Naive thymus-derived CD8-positive, alpha-beta T cell (primary cell): ENCODE measurements at places on chromosomes 5 and 9.

GRCh38 chr5:983568-983967 lies 25.0 kb upstream of the NKD2 start:
- H3K4me3 ChIP-seq: no peak overlapping the region
- peaks cover 12% of the 10 kb centered on the region for H3K4me1 ChIP-seq
- no peak for DNase-seq
- H3K36me3 ChIP-seq: peaks cover 6% of the 10 kb centered on the region

DNA sequence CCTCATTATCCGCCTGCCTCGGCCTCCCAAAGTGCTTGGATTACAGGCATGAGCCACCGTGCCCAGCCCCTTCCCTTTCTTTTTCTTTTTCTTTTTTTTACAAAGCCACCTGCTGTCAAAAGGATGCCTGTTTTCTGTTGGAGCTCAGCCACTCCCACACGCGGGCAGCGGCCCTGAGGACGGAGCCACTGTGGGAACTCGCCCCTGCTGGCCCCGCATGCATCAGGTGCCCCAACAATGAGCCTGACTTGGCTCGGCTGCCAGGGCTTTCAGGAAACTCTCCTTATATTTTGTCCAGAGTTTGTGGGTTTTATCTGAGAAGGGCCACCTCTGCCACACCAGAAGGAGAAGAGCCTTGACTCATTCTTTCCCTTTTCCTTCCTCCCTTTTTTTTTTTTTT lies 37.1 kb upstream of the LRRC14B start:
- no peak overlapping the region for H3K4me3 ChIP-seq
- no peak for DNase-seq
- no peaks in the 10 kb centered on the region for H3K4me1 ChIP-seq
- no peaks in the 10 kb centered on the region for H3K36me3 ChIP-seq

- H3K4me3 ChIP-seq: no peak overlapping the region
- no peak overlapping the region for H3K27ac ChIP-seq
- H3K36me3 ChIP-seq: no peaks in the 10 kb centered on the region
- no peak for DNase-seq
- no peaks in the 10 kb centered on the region for H3K27me3 ChIP-seq
These were observed 816.2 kb upstream of the GRAMD2B start for GRCh38 chr5:125607018-125607417.

DNA sequence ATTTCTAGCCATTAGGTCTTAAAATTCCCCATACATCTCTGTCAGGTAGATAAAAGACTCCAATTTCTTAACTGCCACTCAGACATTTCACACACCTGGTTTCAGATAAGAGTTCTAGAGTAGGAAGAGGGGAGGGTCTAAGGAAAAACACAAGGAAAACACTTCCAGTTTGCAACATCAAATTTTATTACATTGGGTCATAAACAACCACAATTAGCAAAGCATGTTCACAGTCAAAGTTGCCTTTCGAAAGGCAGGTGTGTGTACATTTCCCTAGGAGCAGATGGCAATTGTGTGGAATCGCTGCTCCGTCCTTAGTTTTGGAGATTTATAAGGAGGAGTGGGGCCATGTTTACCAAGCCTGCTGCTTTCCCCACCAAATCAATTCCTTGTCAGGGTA lies 120.8 kb downstream of the DMRT2 start:
- no peaks in the 10 kb centered on the region for H3K4me1 ChIP-seq
- no peak overlapping the region for H3K4me3 ChIP-seq
- no peak for DNase-seq
- H3K27ac ChIP-seq: peak overlapping the region; percentile 62
- no peaks in the 10 kb centered on the region for H3K27me3 ChIP-seq

GRCh38 chr9:121038362-121038761 lies 11.7 kb downstream of the C5 start:
- no peak for DNase-seq
- H3K4me1 ChIP-seq: no peaks in the 10 kb centered on the region
- H3K4me3 ChIP-seq: no peak overlapping the region

- H3K4me1 ChIP-seq: peaks cover 23% of the 10 kb centered on the region
- no peak for DNase-seq
- H3K27me3 ChIP-seq: no peaks in the 10 kb centered on the region
- no peak overlapping the region for H3K27ac ChIP-seq
- H3K36me3 ChIP-seq: no peaks in the 10 kb centered on the region
- no peak overlapping the region for H3K4me3 ChIP-seq
These were observed 170.9 kb downstream of the PALM2AKAP2 start for GRCh38 chr9:109950710-109951443.

DNA sequence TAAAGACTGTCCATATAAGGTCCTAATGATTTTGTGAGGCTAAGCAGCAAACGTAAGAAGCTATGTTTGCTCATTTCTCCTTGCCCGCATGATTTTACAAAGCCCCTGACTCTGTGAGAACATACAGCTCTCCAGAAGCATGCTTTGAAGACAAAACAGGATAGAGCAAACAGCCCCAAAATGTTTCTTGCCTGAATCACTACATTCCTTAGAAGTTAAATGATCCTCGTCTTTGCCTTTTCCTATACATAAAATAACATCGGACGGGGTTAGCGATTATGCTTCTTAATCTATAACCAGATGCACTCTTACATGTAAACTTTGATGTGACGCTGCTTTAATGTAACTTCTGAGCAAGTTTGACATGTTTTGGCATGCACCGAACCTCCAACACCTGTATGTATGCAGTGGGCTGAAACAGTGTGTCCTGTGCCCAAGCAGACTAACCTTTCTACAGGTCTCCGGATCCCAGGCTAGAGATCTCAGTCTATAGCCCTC lies 353.7 kb downstream of the CETN3 start:
- no peaks in the 10 kb centered on the region for H3K36me3 ChIP-seq
- H3K4me3 ChIP-seq: no peak overlapping the region
- DNase-seq: no peak
- no peaks in the 10 kb centered on the region for H3K27me3 ChIP-seq

DNA sequence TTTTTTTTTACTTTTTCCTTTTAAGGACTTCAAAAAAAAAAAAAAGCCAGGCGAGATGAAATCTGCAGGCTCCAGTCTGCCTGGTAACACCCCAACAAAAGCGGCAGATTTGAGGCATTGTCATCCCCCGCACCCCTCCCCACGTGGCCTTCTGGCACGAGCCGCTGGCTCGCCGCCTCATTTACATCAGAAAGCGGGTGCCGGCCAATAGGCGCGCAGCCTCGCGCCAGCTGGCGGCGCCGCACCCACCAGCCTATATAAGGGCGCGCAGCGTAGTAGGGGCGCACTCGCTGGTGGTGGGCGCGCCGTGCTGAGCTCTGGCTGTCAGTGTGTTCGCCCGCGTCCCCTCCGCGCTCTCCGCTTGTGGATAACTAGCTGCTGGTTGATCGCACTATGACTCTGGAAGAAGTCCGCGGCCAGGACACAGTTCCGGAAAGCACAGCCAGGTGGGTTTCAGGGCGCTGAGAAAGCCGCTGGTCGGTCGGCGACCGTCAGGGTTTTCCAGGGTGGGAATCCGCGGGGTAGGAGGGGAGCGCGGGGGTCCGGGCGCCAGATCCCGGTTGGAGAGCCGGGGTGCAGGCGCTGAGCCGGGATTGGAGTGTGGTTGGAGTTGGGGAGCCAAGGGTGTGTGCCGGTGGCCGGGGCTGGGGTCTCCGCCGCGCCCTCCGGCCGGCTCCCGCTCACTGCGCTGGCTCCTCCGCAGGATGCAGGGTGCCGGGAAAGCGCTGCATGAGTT lies at the start of gene GADD45G:
TSS of gene GADD45G (plus strand) at position 284 of the 736 bp plus-strand sequence. CDS start at position 394, 110 bp downstream.
- H3K27ac ChIP-seq: peak within 1 kb of the TSS; percentile 88
- peaks cover 9% of the 10 kb centered on the region for H3K27me3 ChIP-seq
- H3K36me3 ChIP-seq: no peaks in the 10 kb centered on the region
- H3K4me1 ChIP-seq: peaks cover 30% of the 10 kb centered on the region
- DNase-seq: peak; percentile 83

DNA sequence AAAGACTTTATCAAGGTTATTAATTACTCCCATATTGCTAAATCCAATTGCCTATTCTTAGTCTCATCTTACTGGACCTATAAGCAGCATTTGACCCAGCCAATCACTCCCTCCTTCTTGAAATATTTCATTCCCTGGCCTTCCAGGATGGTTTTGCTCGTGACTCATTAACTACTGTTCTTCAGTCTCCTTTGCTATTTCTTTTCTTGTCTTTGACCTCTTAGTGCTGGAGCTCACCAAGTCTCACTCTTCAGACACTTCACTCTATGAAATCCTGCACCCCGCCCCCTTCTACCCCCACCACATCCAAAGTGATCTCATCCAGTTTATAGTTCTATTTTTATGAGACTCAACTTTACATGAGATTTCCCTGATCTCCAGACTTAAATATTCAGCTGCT lies 803.1 kb upstream of the WWC1 start:
- no peak overlapping the region for H3K4me3 ChIP-seq
- no peak overlapping the region for H3K27ac ChIP-seq
- no peaks in the 10 kb centered on the region for H3K27me3 ChIP-seq
- no peaks in the 10 kb centered on the region for H3K4me1 ChIP-seq
- no peak for DNase-seq

DNA sequence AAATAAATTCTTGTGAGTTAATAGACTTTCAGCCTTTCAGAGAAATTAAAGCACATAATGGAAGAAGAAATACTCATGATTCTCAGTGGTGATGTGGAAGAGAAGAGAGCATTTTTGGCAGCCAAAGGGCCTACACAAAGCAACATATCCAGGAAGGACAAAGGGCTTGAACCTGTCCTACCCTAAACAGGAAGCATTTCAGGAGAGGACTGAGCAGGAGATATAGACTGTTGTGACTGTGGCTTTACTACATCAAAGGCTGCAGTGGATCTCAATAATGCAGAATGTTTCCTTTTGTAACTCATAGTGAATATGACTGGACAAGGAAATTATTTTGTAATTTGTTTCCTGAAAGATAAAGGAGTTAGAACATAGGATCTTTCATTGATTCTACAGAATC lies 1.3 kb upstream of the PARP8 start:
- H3K27me3 ChIP-seq: no peaks in the 10 kb centered on the region
- peaks cover 5% of the 10 kb centered on the region for H3K36me3 ChIP-seq
- DNase-seq: no peak
- H3K27ac ChIP-seq: peak overlapping the region; percentile 97
- H3K4me1 ChIP-seq: peaks cover 42% of the 10 kb centered on the region
